Upper lobe of left lung (tissue), 6 donors: ENCODE measurements at places on chromosomes 11 and 22. TPM values are rescaled to one million over a fixed set of nuclear protein-coding genes. Genes with fewer than 3 reads are reported as not detected.
A peak's percentile ranks its signal among the peaks of the same experiment; 100 is the strongest.

DNA sequence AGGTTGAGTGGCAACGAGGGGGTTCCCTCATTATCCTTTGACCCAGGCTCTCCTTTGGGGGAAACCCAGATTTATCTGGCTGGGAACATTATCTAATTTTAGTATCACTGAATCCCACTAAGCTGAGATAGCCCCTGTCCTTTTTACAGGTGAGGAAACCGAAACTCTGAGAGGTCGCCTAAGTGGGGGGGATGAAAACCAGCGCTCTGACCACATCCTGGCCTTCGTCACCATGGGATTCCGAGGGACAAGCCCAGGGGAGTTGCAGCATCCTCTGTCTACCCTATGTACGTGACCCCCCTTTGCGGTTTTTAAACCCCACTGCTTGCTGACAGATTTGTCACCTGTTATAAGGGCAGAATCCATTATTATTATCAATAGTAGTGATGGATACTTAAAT, 61.0 kb downstream of the ISX start:
- H3K4me1 ChIP-seq: no peaks in the 10 kb centered on the region
- no peaks in the 10 kb centered on the region for H3K36me3 ChIP-seq
- H3K27ac ChIP-seq: no peak overlapping the region
- DNase-seq: no peak
- H3K4me3 ChIP-seq: no peak overlapping the region

GRCh38 chr11:64378335-64378880, 19.4 kb downstream of the RPS6KA4 start:
- H3K27ac ChIP-seq: no peak overlapping the region
- H3K4me3 ChIP-seq: no peak overlapping the region
- no peaks in the 10 kb centered on the region for H3K36me3 ChIP-seq
- H3K4me1 ChIP-seq: no peaks in the 10 kb centered on the region

DNA sequence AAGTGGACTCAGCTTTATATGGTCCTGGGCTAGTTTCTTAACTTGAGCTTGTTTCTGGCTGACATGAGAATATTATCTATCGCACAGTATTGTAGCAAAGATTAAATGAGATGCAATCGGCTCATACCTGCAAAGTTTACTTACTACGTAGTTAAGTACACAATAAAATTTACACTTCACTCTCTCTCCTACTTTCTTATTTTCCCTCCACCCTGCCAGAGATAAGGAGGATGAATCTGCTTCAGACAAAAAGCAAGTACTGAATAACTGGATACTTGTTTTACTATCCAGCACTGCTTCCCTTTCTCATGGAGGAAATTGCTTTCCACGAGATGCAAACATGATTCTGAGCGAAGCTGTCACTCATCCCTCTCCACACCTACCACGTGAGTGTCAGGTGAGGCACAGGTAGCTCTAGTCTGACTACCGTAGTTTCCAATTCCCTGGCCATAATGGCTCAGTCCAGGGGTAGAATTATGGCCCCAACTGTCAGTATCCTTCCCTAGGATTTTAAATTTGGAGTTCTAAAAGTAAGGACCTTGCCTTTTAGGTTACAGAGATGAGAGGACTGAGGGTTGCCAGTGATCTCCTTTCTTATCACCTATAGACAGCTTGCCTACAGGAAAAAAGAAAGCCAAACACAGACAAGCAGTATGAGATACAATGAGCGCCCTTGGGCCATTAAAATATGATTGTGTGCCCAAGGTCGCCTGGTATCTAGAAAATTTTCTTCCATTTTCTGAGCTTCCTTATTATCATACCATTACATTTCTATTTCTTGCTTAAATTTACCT, 39.8 kb downstream of the GAB2 start:
- no peaks in the 10 kb centered on the region for H3K27me3 ChIP-seq
- no peak overlapping the region for H3K27ac ChIP-seq
- peaks cover 40% of the 10 kb centered on the region for H3K4me1 ChIP-seq
- DNase-seq: no peak
- H3K4me3 ChIP-seq: no peak overlapping the region

DNA sequence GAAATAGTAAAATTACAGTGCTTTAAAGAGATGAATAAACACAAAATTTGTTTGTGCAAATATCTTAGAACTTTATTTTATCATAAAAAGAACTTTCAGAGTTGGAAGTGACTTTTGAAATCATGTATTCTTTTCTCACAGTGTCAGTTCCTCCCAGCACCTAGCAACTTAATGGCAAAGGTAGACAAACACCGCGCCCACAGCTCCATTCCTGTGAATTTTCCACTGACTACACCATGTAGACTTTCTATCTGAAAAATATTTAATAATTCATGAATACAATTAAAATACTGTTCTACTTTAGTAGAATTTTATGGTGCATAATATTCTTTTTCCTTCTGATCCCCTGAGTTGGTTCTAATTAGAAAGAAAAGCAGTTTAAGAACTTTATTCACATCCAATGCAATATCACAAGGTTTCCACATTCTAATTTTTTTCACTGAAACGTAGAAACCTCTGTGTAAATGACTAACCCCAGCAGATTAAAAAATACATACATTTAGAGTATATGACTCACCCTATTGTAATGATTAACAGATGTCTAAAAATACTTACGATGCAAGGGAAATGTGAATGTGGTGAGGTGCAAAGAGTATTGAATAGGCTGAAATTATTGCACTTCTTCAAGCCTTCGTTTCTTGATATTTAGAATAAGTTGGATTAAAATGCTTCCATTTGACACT, 218.2 kb upstream of the CCDC179 start:
- H3K4me3 ChIP-seq: no peak overlapping the region
- DNase-seq: no peak
- no peak overlapping the region for H3K27ac ChIP-seq
- H3K36me3 ChIP-seq: no peaks in the 10 kb centered on the region
- H3K4me1 ChIP-seq: no peaks in the 10 kb centered on the region

DNA sequence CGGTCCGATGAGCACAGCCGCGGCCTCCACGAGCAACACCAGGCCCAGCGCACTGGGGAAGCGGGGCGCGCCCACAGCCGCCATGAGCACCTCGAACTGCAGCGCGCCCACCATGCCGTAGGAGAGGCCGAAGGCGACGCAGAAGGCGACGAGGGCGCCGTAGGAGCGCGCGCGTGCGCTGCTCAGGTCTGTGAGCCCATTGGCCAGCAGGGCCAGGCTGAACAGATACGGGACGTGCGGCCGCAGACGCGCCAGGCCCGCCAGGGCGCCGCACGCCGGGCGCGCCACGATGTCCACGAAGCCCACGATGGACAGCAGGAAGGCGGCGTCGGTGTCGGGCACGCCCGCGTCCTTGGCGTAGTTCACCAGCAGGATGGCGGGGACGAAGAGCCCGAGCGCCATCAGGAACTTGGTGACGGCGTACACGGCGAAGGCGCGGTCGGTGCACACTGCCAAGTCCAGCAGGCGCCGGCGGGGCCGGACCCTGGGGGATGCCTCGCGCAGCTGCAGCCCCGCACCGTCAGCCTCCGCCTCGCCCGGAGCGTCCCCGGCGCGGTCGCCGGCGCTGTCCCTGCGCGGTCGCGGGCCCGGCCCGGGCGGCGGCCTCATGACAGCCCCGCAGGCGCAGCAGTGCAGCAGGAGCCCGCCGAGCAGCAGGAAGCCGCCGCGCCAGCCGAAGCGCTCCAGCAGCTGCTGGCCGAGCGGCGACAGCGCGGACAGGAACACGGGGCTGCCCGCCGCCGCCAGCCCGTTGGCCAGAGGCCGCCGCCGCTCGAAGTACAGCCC, 2.9 kb downstream of the SLC16A8 start:
- H3K27me3 ChIP-seq: peaks cover 21% of the 10 kb centered on the region
- peak overlapping the region; percentile 35 for H3K4me3 ChIP-seq
- peaks cover 2% of the 10 kb centered on the region for H3K36me3 ChIP-seq

DNA sequence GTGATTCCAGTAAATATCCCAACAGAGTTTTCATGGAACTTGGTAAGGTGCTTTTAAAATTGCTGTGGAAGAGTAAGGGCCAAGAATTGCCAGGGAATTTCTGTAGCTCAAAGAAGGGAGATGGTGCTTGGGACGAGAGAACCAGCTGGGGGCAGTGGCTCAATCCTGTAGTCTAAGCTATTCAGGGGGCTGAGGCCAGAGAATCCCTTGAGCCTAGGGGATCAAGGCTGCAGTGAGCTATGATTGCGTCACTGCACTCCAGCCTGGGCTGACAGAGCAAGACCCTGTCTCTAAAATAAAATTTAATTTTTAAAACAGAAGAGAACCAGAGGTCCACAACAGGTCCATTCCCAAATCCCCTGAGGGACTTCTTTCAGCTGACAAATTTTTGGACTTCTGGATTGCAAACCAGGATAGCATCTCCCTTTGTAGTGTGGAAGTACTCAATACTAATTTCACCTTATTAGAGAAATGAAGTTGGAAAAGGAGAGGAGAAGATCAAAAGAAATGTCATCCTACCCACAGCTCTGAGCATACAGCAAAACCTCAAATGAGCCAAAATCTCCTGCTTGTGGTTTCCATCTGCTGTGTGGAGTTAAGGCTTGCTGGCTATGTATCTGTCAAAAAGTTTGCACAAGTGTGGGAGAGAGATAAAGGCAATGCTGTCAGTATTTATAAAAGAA, 59.2 kb upstream of the CLPB start:
- no peak overlapping the region for H3K27ac ChIP-seq
- H3K27me3 ChIP-seq: no peaks in the 10 kb centered on the region

- H3K4me1 ChIP-seq: peaks cover 19% of the 10 kb centered on the region
- no peak overlapping the region for H3K4me3 ChIP-seq
- no peak for DNase-seq
- H3K27me3 ChIP-seq: no peaks in the 10 kb centered on the region
- H3K27ac ChIP-seq: peak overlapping the region; percentile 57
- peaks cover 5% of the 10 kb centered on the region for H3K36me3 ChIP-seq
Observed at GRCh38 chr22:41690476-41690875, 1.8 kb upstream of the SNU13 start.

GRCh38 chr11:116990061-116990473, 108.2 kb downstream of the SIK3 start:
- H3K4me3 ChIP-seq: no peak overlapping the region
- H3K36me3 ChIP-seq: no peaks in the 10 kb centered on the region
- DNase-seq: no peak

- no peak overlapping the region for H3K27ac ChIP-seq
- no peaks in the 10 kb centered on the region for H3K4me1 ChIP-seq
- H3K27me3 ChIP-seq: no peaks in the 10 kb centered on the region
- H3K4me3 ChIP-seq: no peak overlapping the region
- no peaks in the 10 kb centered on the region for H3K36me3 ChIP-seq
Observed at GRCh38 chr11:62352355-62353336, 15.4 kb downstream of the ASRGL1 start.

DNA sequence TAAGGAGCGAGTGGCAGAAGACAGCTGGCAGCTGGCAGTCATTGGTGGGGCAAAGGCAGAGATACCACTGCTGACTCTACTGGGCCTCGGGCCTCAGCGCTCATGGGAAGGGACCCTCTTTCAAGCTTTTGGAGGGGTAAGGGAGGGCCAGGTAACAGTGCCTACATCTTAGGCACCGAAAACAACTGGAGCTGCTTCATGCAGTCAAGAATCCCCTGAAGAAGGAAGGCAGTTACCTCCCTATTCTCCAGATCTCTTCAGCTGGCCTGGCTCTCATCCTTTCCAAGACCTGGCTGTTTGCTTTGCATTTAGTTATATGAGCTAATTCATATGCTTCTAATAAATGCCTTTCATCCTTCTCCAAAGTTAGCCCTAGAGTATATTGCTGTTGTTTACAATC, 15.8 kb upstream of the ZNF74 start:
- H3K4me1 ChIP-seq: no peaks in the 10 kb centered on the region
- no peaks in the 10 kb centered on the region for H3K36me3 ChIP-seq
- no peak overlapping the region for H3K4me3 ChIP-seq
- no peaks in the 10 kb centered on the region for H3K27me3 ChIP-seq
- no peak overlapping the region for H3K27ac ChIP-seq
- no peak for DNase-seq

DNA sequence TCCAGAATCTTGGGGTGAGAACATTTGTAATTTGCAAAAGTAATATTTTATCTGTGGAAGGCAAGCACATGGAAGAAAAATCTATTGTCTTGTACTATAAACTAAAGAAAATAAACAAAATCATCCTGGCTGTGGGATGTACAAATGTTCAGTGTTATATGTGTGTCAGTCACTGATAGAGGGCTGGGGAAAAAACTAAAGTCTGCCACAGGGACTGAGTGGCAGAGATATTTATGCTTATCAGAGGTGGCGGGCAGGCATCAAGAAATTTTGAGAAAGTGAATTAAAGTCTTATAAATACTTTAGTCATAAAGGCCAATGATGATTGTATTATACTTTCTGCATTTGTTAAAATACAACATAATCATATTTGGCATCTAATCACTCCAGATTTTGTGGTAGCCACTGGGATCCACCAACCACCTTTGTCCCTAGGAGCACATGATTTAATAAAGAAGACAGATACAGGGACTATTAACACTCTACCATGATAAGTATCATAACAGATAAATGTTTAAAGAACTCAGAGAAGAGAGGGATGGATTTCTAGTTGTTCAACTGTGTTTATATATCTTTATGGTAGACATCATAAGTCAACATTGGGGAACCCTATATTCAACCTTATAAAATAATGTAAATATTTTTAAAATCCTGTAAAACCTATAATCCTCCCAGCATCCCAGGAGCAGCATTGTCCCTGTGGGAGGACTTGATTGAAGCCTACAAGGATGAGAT, 2.6 kb upstream of the ENDOD1 start:
- H3K4me3 ChIP-seq: no peak overlapping the region
- DNase-seq: no peak
- no peaks in the 10 kb centered on the region for H3K36me3 ChIP-seq
- peaks cover 26% of the 10 kb centered on the region for H3K4me1 ChIP-seq
- H3K27ac ChIP-seq: no peak overlapping the region

GRCh38 chr11:83464160-83464944, 178.2 kb upstream of the CCDC90B start:
- no peak overlapping the region for H3K4me3 ChIP-seq
- H3K36me3 ChIP-seq: no peaks in the 10 kb centered on the region
- no peaks in the 10 kb centered on the region for H3K27me3 ChIP-seq
- no peaks in the 10 kb centered on the region for H3K4me1 ChIP-seq
- no peak overlapping the region for H3K27ac ChIP-seq

DNA sequence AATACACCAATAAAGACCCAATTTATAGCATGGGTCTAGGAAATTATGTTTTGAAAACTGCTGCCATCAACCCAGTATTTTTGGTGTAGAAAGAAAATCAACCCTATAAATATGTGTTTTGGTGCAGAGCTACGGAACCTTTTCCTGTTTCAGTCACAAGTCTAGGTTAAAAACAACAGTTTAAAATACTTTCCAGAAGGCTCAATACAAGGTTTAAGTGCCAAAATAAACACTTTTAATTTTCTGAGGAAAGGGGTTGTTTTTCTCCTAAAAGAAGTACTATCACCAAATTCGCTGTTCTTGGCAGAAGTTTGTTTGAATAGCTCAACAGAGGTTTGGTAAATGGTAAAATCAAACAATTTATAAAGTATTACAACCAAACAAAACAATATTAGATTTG, 201.3 kb downstream of the TMEM135 start:
- H3K4me1 ChIP-seq: no peaks in the 10 kb centered on the region
- H3K27me3 ChIP-seq: no peaks in the 10 kb centered on the region
- no peaks in the 10 kb centered on the region for H3K36me3 ChIP-seq
- no peak overlapping the region for H3K27ac ChIP-seq
- H3K4me3 ChIP-seq: no peak overlapping the region

NKAPD1 gene
- total RNA-seq: 16.4 TPM

MS4A12 gene
- total RNA-seq: not detected

CLMP gene
- 17.9 TPM for total RNA-seq

GLYATL1 gene
- total RNA-seq: not detected

HBB gene
- total RNA-seq: 56.8 TPM

DPAGT1 gene
- total RNA-seq: 18.6 TPM

SMCO4 gene
- 46.4 TPM for total RNA-seq

APOL3 gene
- total RNA-seq: 88.0 TPM

ANKK1 gene
- 2.7 TPM for total RNA-seq

FGF4 gene
- total RNA-seq: not detected

MOV10L1 gene
- total RNA-seq: not detected

SUSD2 gene
- 277 TPM for total RNA-seq

IL10RA gene
- total RNA-seq: 39.2 TPM
